ENCODE measurements at places on chromosomes 5 and 9. TPM values are rescaled to one million over a fixed set of nuclear protein-coding genes. Genes with fewer than 3 reads are reported as not detected.

- no peak for DNase-seq
Observed at GRCh38 chr9:72133365-72134035, 15.7 kb upstream of the GDA start.

DNA sequence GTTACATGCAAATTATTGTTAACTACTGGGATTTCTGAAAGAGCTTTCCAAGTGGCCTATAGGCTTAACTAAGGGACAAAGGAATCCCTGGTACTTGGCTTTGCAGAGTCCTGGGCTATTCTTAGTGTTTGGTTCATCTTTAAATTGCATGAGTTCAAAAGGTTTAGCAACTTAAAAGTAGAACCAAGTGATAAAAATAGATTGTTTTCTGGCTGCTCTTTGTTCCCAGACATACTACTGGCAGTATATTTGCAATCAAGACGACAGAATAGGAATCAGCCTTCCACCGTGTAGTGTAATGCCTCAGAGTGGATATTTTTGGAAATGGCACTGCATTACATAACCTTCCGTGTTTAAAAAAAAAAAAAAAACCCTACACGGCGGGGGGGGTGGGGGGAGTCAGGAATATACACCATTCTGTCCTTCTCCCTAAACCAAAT lies 1.0 kb downstream of the NREP start:
- DNase-seq = no peak

- no peak for DNase-seq
Observed at GRCh38 chr5:29942089-29942488, 1251.4 kb upstream of the CDH6 start.

- DNase-seq = no peak
Observed at GRCh38 chr5:28397502-28397941, 1359.1 kb upstream of the CDH9 start.

GRCh38 chr9:133729617-133730281 lies 8.4 kb downstream of the SARDH start:
- DNase-seq = no peak

- DNase-seq = no peak
Observed at GRCh38 chr9:130340011-130340410, 74.5 kb downstream of the HMCN2 start.

GRCh38 chr9:112621018-112621655 lies 96.8 kb downstream of the INIP start:
- DNase-seq = no peak

GRCh38 chr9:72349911-72350310 lies 15.1 kb downstream of the ZFAND5 start:
- DNase-seq = no peak

GRCh38 chr5:110401881-110402280 lies 324.6 kb downstream of the TMEM232 start:
- DNase-seq = no peak

GRCh38 chr9:98231770-98232478 lies 23.5 kb downstream of the TBC1D2 start:
- no peak for DNase-seq

DNA sequence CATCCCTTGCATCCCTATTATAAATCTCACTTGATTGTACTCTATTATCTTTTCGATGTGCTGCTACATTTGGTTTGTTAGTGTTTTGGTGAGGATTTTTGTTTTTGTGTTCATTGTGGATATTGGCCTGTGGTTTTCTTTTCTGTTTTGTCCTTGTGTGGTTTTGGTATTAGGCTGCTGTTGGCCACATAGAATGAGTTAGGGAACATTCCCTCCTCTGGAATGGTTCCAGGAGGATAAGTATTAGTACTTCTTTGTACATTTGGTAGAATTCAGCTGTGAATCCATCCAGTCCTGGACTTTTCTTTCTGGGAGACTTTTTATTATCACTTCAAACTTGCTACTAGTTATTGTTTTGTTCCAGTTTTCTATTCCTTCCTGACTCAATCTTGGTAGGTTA lies 287.2 kb downstream of the CWC27 start:
- DNase-seq = no peak

DNA sequence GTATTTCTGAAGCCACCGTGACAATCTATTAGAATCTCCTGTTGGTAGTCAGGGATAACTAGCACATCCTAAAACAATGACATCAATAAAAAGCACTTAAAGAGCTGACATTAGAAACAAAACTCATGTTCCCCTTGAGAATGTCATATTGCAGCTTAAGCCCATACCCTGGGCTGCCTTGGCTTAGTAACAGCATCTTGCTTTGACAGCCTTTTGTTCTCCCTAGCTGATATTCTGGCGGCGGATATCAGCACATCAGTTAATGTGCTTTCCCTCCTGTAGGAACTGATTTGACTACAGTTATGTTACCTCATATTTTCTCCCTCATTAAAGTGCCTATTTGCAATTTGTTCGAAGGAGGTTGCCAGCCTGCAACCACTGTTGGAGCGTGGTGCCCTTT lies 214.1 kb downstream of the CD180 start:
- no peak for DNase-seq

DNA sequence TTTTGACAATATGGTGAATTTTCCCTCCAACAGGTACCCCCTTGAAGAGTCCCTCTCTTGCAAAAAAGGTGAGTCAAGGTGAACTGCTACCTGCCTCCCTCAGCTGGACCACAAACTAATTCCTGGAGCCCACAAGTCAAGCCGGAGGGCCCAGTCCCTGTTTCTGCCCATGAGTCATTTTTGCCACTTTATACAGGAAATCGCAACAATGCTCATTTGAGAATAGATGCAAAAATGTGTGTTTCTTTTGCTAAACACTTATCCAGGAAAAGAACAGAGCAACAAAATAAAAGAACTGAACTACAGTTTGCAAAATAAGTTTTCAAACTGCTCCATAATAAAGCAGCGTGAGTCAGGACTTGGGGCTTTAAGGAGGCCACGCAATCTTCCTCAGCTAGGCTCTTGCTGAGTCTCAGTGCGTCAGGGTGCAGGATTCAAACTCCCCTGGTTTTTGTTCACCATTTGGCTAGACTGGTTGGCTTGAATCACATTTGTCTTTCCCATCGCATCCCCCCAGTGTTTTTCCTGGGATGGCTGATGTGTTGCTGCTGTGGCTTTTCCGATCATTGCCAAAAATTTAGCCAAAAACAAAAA lies 102.7 kb downstream of the GOLPH3 start:
- DNase-seq = no peak

The HAVCR1 gene
- not detected for total RNA-seq

The CDC20B gene
- not detected for total RNA-seq

The CMYA5 gene
- total RNA-seq = 1.1 TPM

The BAAT gene
- total RNA-seq = 1.2 TPM

The MLANA gene
- not detected for total RNA-seq

The CSNK1A1 gene
- 195 TPM for total RNA-seq

The TICAM2 gene
- 3.3 TPM for total RNA-seq

The SLC28A3 gene
- 8.4 TPM for total RNA-seq

The RELL2 gene
- total RNA-seq = 8.0 TPM

The TNFSF15 gene
- total RNA-seq = 2.1 TPM

The GBGT1 gene
- total RNA-seq = 13.6 TPM

The IFNA2 gene
- not detected for total RNA-seq
